Stimulated activated CD4-positive, alpha-beta T cell treated with anti-CD3 and anti-CD28 coated beads, Interleukin-4, amount 100 ng/mL, for 4 hours (primary cell): ENCODE measurements at places on chromosomes 7 and 10.

DNA sequence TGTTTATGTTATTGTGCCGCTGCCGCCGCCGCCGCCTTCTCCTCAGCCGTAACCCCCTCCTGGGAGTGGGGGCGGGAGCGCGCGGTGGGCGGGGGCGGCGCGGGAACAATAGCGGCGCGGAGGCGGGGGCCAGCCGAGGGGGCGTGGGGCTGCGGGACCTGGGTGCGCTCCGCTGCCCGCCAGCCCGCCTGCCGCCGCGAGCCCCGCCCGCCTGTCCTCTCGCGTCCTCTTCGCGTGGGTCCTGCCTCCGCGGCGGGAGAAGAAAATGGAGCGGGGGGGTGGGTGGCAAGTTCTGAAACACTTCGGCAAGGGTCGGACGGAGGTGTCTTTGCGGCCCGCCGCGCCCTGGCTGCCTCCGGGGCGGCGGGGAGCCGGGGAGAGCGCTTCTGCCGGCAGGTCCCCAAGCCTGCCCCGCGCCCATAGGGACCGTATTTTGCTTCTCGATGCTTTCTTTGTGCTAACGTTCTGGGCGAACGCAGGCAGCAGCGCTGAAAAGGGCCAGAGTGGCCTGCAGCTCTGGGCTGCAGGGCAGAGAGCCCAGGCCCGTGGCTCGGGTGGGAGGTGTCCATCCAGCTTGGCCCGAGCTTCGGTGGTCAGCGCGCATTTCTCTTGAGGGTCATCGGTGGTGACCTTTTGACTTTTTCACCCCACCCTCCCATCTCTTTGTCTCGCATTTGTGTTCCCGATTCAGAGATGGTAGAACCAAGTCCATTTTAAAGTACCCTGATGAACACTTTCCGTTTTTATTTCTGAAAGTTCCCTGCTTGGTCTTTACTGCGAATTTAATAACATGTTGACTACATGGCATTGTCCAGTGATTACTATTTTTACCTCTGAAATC is 613 bp downstream of the MAPK8 start:
- DNase-seq, result peak; percentile 59

GRCh38 chr7:1735262-1735661 is 65.2 kb downstream of the ELFN1 start:
- no peak for DNase-seq

DNA sequence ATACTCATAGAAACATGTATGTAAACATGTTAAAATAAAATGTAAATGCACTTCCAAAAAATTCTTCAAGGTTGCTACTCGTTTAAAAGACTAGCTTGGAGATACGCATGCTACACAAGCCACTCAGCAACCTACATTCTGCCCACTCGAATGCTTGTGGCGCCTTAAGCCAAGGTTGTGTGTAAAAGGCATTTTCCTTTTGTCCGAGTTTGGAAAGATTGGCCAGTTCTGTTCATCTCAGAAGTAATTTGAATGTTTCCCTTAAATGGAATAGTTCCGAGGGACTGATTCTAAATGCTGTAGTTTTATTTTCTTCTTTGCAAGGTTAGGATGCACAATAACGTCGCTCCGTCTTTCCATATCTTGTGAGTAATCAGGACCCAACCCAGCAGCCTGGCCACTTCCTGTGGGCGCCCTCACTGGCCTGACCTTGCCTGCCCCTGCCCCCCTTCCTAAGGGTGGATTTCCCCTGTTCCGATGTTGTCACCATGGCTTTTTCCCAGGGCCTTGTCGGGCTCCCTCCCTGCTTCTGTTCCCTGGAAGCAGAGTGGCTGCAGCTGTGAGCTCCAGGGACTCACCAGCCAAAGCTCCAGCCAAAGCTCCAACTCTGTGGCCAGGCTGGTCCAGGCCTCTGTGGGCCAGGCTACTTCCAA is 70.6 kb downstream of the PTPRE start:
- no peak for DNase-seq

DNA sequence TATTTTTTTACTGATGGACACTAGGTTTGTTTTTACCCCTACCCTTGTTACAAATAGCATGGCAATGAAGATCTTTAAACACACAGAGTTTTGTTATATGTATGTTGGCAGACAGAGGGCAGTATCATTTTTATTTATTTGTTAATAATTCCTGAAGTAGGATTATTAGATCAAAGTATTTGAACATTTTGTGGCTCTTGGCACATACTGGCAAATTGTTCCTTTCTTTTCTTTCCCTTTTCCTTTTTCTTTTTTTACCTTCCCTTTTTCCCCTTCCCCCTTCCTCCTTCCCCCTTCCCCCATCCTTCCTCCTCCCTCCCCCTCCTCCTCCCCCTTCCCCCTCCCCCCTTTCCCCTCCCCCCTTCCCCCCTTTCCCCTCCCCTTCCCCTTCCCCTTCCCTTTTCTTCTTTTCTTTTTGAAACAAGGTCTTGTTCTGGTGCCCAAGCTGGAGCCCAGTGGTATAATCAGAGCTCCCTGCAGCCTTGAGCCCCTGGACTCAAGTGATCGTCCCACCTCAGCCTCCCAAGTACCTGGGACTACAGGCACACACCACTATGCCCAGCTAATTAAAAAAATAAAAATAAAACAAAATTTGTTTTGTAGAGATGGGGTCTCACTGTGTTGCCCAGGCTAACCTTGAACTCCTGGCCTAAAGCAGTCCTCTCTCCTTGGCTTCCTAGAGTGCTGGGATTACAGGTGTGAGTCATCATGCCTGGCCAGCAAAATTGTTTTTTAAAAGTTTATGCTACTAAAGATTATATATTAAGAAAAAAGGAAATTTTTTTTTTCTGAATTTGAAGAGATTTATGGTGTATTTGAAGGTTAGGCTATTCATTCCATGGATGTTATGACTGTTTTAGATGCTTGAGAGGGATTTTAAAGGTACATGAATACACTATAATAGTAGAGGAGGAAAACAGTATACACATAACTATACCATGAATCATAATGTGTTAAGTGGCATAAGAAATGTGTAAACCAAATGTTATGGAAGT is 39.3 kb downstream of the SEPTIN7 start:
- DNase-seq, result no peak

DNA sequence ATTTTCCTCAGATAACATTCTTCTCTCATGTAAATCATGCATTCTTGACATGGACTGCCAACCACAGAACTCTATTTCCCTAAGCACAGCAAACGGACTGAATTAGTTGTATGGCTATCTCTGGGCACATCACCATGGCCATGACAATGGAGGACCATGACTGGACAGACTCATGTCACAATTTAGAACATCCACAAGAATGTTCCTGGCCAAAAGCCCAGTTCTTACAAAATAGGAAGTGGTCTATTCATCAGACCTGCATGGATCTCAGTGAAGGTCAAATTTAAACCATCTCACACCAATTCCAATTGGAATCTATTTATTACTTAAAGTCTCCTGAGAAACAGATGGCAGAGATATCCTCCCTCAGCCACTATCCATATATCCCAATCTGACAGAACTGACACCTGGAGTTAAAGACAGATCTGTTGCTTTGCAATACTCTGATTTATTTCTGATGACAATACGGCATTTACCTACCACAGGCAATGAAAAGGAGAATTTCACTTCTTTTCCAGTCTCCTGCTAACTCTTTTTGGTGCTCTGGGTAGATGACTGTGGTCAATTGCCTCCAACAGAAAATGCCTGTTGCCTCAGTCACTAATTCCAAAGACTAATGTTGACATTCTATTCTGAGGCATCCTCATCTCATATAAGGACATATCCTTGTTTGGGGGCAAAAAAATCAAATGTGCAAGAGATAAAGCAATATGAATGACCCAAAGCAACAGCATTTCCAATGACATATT is 254.8 kb downstream of the HTR7 start:
- DNase-seq, result no peak

- DNase-seq, result no peak
Measured at GRCh38 chr10:89173075-89173474, 34.0 kb downstream of the CH25H start.

- no peak for DNase-seq
Measured at GRCh38 chr10:102508506-102508905, 4.7 kb downstream of the SUFU start.

DNA sequence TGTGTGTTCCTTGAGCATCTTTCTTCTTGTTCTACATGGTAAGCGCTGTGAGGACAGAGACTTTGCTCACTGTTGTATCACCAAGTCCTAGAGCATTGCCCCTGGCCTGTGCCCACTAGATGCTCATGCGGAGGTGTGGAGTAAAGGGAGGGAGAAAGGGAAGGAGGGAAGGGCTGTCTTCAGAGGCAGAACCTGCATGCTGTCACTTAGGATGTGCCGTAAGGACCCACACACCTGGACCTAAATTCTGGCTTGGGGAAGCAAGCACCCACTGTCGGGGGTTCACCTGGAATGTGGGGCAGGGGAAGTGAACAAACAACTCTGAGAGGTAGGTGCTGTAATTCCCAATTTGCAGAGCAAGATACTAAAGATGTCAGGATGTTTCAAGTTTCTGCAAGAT is 129.5 kb downstream of the PTPN20 start:
- no peak for DNase-seq

GRCh38 chr7:30458311-30458710 is 20.3 kb downstream of the NOD1 start:
- DNase-seq, result no peak

GRCh38 chr7:80838643-80839042 is 80.2 kb downstream of the SEMA3C start:
- no peak for DNase-seq

GRCh38 chr10:32070645-32071044 is 14.4 kb upstream of the KIF5B start:
- no peak for DNase-seq

- no peak for DNase-seq
Measured at GRCh38 chr7:105831824-105832535, 44.4 kb downstream of the ATXN7L1 start.

- DNase-seq, result no peak
Measured at GRCh38 chr7:151634643-151635042, 114.9 kb upstream of the RHEB start.
